ENCODE measurements at places on chromosomes 3 and 15.

DNA sequence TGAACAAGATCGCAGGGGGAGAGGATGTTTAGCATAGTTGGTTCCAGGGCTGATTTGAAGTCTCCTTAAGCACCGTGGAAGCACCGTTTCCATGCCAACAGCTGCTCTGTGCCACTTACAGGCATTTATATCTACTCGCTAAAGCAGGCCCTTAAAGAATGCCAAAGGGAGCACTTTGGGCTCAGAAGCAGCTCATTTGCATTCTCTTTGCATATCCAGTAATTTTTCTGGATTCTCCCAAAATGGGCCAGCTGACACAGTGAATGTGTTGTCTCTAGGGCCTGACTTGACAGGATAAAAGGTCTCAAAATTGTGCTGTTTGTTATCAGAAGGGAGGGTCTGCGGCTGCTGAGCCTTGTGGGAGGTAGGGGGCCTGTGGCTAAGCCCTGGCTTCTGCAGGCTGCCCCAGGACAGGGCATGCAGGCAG is 138.6 kb downstream of the FBLN2 start:
- no peak for DNase-seq

GRCh38 chr3:127426444-127427153 is 138.8 kb upstream of the PRR20G start:
- DNase-seq = no peak

- DNase-seq = no peak
Observed at GRCh38 chr3:123037015-123037375, 9.4 kb upstream of the SEMA5B start.

- DNase-seq = no peak
Observed at GRCh38 chr3:49358884-49359225, 702 bp upstream of the GPX1 start.

DNA sequence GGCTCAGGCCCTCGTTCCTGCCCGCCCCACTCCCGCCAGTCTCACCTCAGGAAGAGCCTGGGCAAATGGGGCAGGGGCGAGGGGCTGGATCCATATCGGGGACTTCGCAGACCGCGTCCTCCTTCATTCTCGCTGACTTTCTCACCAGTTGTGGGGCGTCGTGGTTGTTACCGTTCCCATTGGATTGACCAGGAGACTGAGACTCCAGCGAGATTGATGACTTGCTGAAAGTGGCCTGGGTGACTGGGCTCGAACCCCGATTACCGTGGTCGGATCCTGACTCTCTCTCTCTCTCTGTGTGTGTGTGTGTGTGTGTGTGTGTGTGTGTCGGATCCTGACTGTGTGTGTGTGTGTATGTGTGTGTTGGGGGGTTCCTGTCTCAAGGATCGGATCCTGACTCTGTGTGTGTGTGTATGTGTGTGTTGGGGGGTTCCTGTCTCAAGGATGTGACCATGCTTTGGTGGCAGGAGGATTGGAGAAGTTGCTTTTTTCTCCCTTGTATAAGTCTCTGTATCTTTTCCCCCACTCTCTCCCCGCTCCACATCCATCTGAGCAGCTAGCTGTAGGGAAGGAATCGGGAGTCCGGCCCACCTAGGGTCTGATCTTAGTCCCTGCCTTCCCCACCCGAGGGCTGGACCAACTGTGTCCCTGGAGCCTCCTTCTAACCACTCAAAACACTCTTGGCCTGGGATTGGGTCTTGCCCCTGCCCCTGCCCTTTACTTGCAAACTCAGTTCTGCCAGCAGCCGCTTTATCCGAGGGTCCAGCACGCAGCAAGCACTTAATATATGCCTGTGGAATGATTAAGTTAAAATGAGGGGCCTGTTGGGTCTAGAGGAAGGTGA is 603 bp downstream of the PLEKHO2 start:
- no peak for DNase-seq

- DNase-seq = no peak
Observed at GRCh38 chr3:61562721-61563312, 1.4 kb downstream of the PTPRG start.

All from KG1 (cell line).